Effector memory CD4-positive, alpha-beta T cell (primary cell): ENCODE measurements at places on chromosomes 5 and 9.

DNA sequence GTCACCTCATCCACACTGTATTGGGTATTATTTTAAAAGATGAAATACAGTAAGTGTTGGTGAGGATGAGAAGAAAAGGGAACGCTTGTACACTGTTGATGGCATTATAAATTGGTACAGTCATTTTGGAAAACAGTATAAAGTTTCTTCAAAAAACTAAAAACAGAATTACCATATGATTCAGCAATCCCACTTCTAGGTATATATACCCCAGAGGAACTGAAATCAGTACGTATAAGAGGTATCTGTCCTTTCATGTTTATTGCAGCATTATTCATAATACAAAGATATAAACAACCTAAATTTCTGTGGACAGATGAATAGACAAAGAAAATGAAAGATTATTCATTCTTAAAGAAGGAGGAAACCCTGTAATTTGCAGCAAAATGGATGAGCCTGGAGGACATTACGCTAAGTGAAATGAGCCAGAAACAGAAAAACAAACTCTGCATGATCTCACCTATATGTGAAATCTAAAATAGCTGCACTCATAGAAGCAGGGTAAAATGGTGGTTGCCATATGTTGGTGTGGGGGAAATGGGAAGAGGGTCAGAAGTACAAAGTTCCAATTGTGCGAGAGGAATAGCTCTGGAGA, 191.6 kb downstream of the TRIM36 start:
- DNase-seq: no peak
- H3K36me3 ChIP-seq: no peaks in the 10 kb centered on the region
- no peaks in the 10 kb centered on the region for H3K27me3 ChIP-seq
- no peaks in the 10 kb centered on the region for H3K4me1 ChIP-seq
- H3K27ac ChIP-seq: no peak overlapping the region

- no peak for DNase-seq
- H3K4me1 ChIP-seq: no peaks in the 10 kb centered on the region
- H3K4me3 ChIP-seq: no peak overlapping the region
- no peak overlapping the region for H3K27ac ChIP-seq
- no peaks in the 10 kb centered on the region for H3K27me3 ChIP-seq
These were observed 462.6 kb upstream of the PAPPA start for GRCh38 chr9:115690786-115691496.

GRCh38 chr5:151700296-151700695, 13.6 kb upstream of the SPARC start:
- H3K27ac ChIP-seq: no peak overlapping the region
- no peaks in the 10 kb centered on the region for H3K36me3 ChIP-seq
- H3K4me3 ChIP-seq: no peak overlapping the region
- H3K4me1 ChIP-seq: no peaks in the 10 kb centered on the region

GRCh38 chr9:130956636-130957450, 17.8 kb upstream of the FIBCD1 start:
- H3K4me3 ChIP-seq: no peak overlapping the region
- no peak overlapping the region for H3K27ac ChIP-seq
- no peaks in the 10 kb centered on the region for H3K36me3 ChIP-seq
- no peaks in the 10 kb centered on the region for H3K4me1 ChIP-seq
- DNase-seq: no peak
- no peaks in the 10 kb centered on the region for H3K27me3 ChIP-seq

- no peak overlapping the region for H3K4me3 ChIP-seq
- DNase-seq: no peak
- no peak overlapping the region for H3K27ac ChIP-seq
These were observed 233.1 kb downstream of the RFK start for GRCh38 chr9:76161106-76161505.

DNA sequence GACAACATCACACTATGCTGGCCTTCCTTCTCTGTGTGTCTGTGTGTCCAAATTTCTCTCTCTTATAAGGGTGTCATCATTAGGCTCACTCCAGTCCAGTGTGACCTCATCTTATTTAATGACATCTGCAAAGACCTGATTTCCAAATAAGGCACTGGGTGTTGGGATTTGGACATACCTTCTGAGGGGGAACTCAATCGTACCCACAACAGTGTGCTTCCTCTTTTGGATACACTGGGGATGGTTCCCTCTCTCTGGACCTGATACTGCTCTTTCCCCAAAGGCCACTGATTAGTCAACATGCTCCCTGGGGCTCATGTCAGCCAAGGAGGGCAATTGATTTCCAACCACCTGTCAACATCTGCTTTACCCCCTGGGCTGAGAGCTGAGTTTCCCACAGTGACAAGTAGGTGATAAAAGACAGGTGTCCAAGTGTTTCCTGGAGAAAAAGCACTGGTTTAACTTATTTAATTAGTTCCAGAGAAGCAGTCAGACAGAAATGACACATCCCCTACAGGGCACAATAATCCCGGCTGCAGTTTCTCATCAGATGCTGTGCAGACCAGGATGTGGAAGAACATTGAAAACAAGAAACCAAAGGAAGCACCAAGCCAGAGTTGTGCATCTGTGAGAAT, 17.8 kb upstream of the CEP72 start:
- no peak overlapping the region for H3K27ac ChIP-seq
- DNase-seq: no peak
- no peaks in the 10 kb centered on the region for H3K36me3 ChIP-seq
- H3K4me3 ChIP-seq: no peak overlapping the region

DNA sequence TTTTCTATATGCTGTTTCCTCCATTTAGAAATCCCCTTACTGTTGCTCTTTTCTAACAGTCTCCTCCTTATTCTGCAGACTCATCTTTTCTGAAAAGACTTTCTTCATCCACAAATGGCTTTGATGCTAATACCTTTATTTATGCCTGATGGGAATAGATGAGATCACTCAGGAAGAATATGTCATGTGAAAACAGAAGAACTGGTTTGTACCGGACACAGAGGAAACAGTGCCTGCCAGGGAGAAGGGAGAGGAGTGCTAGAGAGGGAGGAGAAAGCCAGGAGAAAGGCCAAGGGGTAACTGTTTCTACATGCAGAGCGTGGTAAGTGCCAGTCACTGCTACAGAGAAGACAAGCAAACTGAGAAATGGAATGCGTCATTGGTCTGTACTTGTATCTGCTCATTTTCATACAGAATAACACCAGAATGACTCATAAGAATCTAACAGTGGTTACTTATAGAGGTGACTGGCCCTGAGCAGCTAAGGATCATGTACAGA, 45.9 kb upstream of the PJA2 start:
- H3K4me3 ChIP-seq: no peak overlapping the region
- H3K27me3 ChIP-seq: no peaks in the 10 kb centered on the region
- no peaks in the 10 kb centered on the region for H3K36me3 ChIP-seq

GRCh38 chr5:68740226-68740910, 353.4 kb upstream of the SLC30A5 start:
- no peaks in the 10 kb centered on the region for H3K27me3 ChIP-seq
- H3K27ac ChIP-seq: no peak overlapping the region
- H3K4me1 ChIP-seq: no peaks in the 10 kb centered on the region
- H3K36me3 ChIP-seq: no peaks in the 10 kb centered on the region
- no peak overlapping the region for H3K4me3 ChIP-seq

DNA sequence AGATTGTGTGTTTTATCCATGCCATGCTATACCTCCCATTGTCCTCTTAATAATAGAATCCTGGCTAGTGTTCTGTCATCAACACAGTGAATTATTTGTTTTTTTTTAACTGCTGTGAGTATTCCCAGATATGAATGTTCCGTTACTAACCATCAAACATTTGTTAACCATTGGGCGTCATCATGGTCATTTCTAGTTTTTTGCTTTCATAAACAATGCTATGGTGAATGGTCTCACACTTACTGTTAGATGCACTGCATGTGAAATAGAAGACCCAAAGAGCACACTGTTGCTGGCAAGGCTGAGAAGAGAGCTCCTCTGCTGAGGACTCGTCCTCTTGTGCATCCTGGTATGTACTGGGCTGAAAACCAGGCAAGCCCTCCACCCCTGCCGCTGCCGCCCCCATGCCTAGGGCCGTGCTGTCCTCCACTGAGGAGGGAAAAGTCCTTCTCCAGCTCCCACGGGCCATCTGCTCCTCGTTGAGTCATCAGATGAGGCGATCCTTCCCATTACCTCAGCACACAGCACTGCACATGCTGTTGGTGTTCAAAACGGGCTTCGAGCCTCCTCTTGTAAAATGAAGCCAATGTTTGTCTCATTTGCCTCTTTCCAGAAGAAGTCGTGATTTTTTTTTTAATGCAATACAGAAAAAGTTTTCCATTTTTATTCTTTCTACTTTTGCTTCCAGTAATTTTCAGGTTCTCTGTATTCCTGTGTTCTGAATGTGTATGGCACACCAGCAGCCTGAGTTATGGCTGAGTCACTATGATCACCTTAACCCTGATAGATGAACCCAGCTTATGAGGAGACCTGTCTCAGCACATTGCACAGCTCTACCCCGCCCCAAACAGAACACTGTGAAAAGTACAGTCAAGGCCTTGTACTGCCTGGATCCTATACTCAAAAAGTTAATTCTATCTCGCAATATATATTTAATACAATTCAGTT, 219.0 kb downstream of the AOPEP start:
- no peak for DNase-seq
- no peaks in the 10 kb centered on the region for H3K27me3 ChIP-seq
- H3K4me3 ChIP-seq: no peak overlapping the region
- no peak overlapping the region for H3K27ac ChIP-seq
- no peaks in the 10 kb centered on the region for H3K36me3 ChIP-seq

DNA sequence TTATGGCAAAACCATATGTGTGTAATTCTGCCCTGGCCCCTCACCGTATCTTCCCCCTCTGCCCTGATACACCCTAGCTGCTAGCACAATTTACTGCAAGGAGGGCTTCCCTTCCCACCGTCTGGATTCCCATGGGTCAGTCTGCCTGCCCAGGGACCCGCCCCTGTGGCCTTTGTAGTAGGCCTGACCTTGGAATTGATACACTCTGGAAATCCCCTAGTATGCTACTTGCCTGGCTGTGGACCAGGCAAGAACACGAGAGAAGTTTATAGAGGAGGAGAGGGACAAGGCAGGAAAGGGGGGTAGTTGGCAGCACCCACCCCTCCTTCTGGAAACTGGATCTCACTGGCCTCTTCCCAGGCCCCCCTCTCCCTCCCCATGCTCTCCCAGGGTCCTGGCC, 115.8 kb upstream of the CCL21 start:
- no peak for DNase-seq
- no peak overlapping the region for H3K27ac ChIP-seq
- H3K4me1 ChIP-seq: no peaks in the 10 kb centered on the region
- H3K27me3 ChIP-seq: no peaks in the 10 kb centered on the region
- no peaks in the 10 kb centered on the region for H3K36me3 ChIP-seq

DNA sequence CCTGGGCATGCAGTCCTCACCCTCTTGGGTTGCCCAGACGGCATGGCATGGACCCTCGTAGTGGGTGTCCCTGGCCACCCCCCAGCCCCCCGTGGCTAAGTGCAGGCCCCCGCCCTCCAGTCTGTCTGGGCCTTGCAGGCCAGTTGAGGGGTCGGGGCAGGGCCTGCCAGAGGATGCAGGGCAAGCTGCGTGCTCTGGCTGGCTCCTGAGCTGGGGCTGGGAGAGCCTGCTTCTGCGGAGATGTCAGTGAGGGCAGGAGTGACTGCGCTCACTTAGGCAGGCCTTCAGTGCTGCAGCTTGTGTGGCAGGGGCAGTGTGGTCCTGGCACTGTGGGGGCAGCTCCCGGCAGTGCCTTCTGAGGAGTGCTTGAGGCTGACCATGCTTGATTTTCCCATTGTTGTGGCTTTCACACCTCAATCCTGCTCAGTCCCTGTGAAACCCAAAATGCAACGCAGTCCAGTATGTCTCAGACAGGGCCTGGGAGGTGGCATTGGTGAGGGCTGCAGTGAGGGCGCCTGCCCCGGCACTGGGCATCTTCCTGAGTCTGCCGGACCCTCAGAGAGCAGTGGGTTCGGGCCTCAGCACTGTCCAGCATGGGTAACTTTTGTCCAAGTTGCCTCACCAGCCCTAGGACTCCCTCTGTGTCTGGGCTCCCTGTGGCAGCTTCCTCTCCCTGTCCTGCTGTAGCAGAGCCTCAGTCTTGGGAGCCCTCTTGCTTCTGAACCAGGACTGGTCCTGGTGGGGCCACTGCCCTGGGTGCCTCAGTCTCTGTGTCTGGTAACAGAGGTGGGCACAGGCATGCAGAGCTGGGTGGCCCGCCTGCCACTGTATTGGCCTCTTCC, 93.0 kb downstream of the PHF2 start:
- DNase-seq: no peak
- no peak overlapping the region for H3K27ac ChIP-seq
- no peaks in the 10 kb centered on the region for H3K4me1 ChIP-seq
- peaks cover 23% of the 10 kb centered on the region for H3K36me3 ChIP-seq
- H3K27me3 ChIP-seq: no peaks in the 10 kb centered on the region
- H3K4me3 ChIP-seq: no peak overlapping the region

DNA sequence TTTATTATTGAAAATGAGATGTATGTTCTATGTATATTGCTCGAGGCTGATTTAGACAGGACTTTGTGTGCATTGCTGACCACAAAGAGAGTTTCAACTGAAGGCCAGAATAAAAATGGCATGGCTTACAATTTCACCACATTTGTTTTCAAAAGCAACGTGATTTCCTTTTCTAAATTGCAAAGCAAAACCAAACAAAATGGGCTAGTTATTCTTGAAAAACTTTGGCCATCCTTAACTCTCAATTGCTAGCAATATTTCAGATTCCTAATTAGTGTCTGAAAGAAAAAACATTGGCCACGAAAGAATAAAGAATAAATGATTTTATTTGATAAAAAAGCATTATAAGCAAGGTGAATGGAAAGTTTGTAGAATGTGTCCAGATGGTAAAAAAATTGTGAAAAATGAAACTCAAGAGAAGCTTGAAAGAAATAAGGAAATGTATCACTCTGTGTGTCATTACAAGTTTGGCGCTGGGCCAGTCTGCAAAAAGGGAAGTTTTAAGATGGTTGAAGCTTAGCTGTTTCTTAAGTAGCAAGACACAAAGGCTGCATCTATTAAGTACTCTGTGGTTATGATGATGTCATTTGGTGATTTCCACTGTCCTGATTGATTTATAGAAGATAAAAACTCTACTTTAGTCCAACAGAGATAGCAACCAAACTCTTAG, 89.2 kb upstream of the PRLR start:
- H3K36me3 ChIP-seq: no peaks in the 10 kb centered on the region
- H3K4me3 ChIP-seq: no peak overlapping the region
- H3K4me1 ChIP-seq: no peaks in the 10 kb centered on the region
- no peak for DNase-seq

DNA sequence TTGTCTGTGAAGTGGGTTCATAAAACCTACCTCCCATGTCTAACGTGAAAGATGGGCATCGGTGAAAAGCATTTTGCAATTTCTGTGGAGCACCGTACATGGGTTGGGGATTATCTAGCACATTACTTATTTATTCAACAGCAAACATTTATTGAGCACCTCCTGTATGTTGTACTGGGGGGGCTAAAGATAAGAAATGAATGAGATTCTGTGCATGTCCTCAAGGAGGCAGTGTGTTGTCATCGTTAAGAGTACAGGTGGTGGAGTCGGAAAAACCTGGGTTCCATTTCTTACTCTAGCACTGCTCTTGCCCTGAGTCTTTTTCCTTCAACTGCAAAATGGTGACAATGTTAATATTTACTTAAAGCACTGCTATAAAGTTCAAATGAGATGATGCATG, 30.4 kb upstream of the DENND1A start:
- no peak overlapping the region for H3K27ac ChIP-seq
- peaks cover 2% of the 10 kb centered on the region for H3K27me3 ChIP-seq
- DNase-seq: no peak
- H3K36me3 ChIP-seq: no peaks in the 10 kb centered on the region
- H3K4me3 ChIP-seq: no peak overlapping the region
- no peaks in the 10 kb centered on the region for H3K4me1 ChIP-seq

- no peak overlapping the region for H3K27ac ChIP-seq
- H3K4me1 ChIP-seq: no peaks in the 10 kb centered on the region
- no peaks in the 10 kb centered on the region for H3K36me3 ChIP-seq
- DNase-seq: no peak
- peaks cover 16% of the 10 kb centered on the region for H3K27me3 ChIP-seq
- H3K4me3 ChIP-seq: no peak overlapping the region
These were observed 16.6 kb downstream of the KCNT1 start for GRCh38 chr9:135718616-135719015.

GRCh38 chr5:178551059-178551458, 39.1 kb downstream of the COL23A1 start:
- no peaks in the 10 kb centered on the region for H3K36me3 ChIP-seq
- no peak overlapping the region for H3K27ac ChIP-seq
- no peaks in the 10 kb centered on the region for H3K27me3 ChIP-seq
